ENCODE measurements at places on chromosomes 12 and 14.
A peak's percentile ranks its signal among the peaks of the same experiment; 100 is the strongest.

DNA sequence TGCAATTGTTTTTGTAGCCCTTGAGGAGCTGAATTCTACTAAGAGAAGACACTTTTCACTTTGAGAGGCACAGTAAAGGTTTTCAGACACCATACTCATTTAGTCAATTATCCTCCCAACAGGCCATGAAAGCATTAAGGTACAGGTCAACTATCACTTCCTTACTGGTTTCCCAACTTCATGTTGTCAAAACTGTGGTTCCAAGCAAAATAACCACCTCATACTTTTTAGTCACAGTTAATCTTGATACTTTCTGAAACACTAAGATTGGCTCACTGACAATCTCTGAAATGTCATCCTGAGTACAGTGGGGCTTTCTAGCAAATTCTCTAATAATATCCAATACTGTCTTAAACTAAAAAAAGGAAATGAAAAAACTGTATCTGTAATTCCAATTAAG, 71.7 kb downstream of the SLC2A13 start:
- no peak for DNase-seq

DNA sequence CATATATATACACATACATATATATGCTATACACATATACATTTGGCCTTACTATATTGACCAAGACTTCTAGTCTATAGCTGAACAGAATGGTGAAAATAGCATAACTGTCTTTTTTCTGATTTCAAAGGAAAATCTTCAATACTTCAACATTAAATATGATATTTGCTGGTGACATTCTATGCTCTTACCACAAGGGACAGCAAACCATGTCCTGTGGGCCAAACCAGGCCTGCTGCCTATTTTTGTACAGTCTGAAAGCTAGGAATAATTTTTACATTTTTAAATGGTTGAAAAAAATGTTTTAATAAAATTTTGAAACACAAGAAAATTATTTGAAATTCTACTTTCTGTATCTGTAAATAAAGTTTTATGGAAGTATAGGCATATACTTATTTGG, 63.6 kb downstream of the EML5 start:
- no peak for DNase-seq

DNA sequence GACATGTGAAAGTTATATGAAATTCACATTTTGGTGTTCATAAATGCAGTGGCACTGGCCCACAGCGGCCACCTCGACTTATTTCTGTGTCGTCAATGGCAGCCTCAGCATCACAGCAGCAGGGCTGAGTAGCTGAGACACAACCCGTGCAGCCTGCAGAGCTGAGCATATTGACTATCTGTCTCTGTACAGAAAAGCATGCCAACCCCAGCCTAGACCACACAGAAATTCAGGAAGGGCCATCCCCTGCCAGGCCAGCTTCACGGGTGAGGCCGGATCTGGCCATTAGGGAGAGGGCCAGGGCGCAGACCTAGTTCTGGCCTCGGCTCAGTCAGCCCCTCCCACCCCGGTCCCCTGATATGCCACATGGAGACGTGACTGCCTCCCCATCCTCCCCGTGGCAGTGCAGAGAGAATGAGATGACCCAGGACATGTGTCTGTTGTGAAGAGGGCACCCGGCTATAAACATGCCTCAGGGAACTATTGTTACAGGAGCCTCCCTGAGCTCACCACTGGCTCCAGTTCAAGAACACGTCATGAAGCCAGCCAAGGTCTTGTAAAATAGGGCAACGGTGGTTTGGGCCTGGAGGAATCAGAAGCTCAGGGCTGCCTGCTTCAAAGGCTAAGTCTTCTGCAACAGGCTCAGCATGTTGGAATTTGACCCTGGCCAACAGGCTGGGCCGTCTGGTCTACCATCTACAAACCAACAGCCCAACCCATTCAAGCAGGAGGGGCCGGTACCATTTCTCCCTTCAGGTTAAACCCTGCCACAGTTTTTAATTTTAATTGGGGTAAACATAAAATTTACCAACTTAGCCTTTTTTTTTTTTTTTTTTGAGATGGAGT, 25.5 kb downstream of the SCARB1 start:
- DNase-seq, result peak; percentile 90

- no peak for DNase-seq
Measured at GRCh38 chr14:25089496-25089895, 39.5 kb upstream of the STXBP6 start.

- DNase-seq, result no peak
Measured at GRCh38 chr12:130478786-130479185, 141.1 kb downstream of the PIWIL1 start.
